ENCODE measurements at places on chromosomes 3 and 15. TPM values are rescaled to one million over a fixed set of nuclear protein-coding genes. Genes with fewer than 3 reads are reported as not detected.

Gene RAB6B
- 9.7 TPM for polyA plus RNA-seq

Gene MRPL46
- 23.4 TPM for polyA plus RNA-seq

Gene EPHB1
- polyA plus RNA-seq, result 61.0 TPM

Gene SLC22A13
- 0.18 TPM for polyA plus RNA-seq

Gene RETNLB
- not detected for polyA plus RNA-seq

Gene NOX5
- polyA plus RNA-seq, result 0.30 TPM

Gene GABRB3
- 2.3 TPM for polyA plus RNA-seq

Gene FSIP1
- polyA plus RNA-seq, result 0.94 TPM

Gene SMCO1
- 1.5 TPM for polyA plus RNA-seq

Gene CRYGS
- 3.5 TPM for polyA plus RNA-seq

Gene CCR9
- polyA plus RNA-seq, result not detected

Gene SPATA12
- 0.08 TPM for polyA plus RNA-seq

Gene SLC9C1
- 0.10 TPM for polyA plus RNA-seq

Gene GATA2
- polyA plus RNA-seq, result 3.6 TPM

Gene ARPP21
- polyA plus RNA-seq, result 242 TPM
